ENCODE measurements at places on chromosomes 7 and 10. TPM values are rescaled to one million over a fixed set of nuclear protein-coding genes. Genes with fewer than 3 reads are reported as not detected.

The FAM53B gene
- 14.5 TPM for total RNA-seq

The ARMH3 gene
- 11.1 TPM for total RNA-seq

The SPAG6 gene
- total RNA-seq, result 0.12 TPM

The HMX3 gene
- total RNA-seq, result 0.35 TPM

The ITPRID1 gene
- 0.45 TPM for total RNA-seq

The ATRNL1 gene
- total RNA-seq, result 24.0 TPM

The NPFFR1 gene
- 0.08 TPM for total RNA-seq

The ALKBH4 gene
- total RNA-seq, result 31.0 TPM

The COPG2 gene
- 72.4 TPM for total RNA-seq

The SPDYE5 gene
- total RNA-seq, result not detected

The ADARB2 gene
- 5.0 TPM for total RNA-seq

The TMEM273 gene
- not detected for total RNA-seq

Data from GM23338 (cell line).